Cardiac septum (tissue), 1 donor: ENCODE measurements at places on chromosomes 11 and 22. TPM values are rescaled to one million over a fixed set of nuclear protein-coding genes. Genes with fewer than 3 reads are reported as not detected.
A peak's percentile ranks its signal among the peaks of the same experiment; 100 is the strongest.

DNA sequence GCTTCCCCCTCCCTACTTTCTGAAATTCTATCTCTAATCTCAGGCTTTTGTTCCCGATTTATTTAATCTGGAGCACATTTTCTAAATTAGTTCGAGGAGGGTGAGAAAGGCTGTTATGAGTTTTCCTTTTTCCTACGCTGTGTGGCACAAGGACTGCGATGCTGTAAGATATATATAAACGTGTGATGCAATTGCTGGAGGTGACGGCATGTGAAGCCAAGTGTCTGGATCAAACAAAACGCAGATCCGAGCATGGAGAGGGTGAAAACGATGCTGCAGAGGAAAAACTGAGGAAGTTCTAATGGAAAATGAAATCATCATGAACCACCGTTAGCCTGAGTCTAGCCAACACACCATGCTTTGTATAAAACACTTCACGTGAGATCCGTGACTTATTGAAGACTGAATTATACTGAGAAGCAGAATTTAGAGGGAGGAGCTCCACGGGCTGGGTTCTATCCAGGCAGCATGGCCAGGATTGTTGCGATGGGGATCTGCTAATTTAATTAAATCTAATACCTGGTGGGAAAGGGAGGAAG, 4.4 kb downstream of the PKNOX2 start:
- no peak for DNase-seq

DNA sequence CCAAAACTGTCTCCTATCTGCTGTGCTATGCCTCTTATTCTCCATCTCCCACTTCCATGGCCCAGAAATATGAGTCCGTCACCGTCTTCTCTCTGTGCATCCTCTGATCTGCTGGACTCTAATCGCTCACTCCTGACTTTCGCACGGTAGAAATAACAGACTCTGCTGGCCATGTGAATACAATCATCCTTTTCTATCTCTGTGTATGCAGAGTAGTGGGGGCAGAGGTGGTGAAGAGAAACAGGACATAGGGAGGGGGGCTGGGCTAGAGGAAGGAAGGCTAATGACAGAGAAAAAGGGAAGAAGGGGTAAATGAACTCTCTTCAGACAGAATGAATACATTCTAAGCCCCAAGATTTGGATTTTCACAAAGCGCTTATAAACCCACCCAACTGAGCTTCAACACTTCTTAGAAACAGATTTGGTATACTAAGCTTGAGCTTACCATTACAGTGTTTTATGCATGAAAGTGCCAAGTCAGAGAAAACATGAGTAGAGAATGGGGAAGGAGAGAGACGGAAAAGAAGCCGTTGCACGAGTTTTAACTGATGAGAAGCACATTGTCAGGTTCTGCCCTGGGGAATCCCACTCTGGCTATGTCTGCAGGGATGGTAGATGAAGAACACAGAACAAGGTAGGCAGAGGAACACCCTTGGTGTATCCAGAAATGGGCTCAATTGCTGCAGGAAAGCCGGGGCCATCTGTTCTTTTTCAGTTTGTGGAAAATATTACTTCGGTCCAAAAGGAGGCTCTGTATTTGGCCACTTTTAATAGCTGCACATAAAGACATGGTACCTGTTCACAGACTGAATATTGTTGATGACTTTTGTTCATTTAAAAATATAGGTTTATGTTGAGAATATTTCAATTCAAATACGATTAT, 324.7 kb downstream of the ETS1 start:
- no peak for DNase-seq

GRCh38 chr11:65663639-65664200, 1.0 kb upstream of the RELA start:
- peak; percentile 87 for DNase-seq

- DNase-seq, result no peak
Measured at GRCh38 chr11:26761361-26761809, 39.5 kb upstream of the SLC5A12 start.

DNA sequence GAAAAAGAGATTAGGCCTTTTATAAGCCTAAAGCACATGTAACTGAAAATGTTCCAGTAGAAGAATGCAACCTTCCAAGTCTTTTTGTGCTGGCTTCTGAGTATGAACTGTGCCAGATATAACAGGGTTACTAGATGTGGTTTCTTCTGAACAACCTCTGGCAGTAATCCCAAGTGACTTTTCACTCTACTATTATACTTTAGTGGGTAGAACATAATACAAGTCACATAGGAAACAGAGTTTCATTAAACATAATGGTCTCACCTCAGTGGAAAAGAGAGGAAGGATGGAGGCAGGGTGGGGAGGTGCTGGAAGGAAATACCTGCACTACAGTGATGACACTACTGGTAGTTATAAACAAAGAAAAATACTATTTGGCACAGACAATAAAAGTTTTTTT, 81.3 kb downstream of the PHF21A start:
- no peak for DNase-seq

DNA sequence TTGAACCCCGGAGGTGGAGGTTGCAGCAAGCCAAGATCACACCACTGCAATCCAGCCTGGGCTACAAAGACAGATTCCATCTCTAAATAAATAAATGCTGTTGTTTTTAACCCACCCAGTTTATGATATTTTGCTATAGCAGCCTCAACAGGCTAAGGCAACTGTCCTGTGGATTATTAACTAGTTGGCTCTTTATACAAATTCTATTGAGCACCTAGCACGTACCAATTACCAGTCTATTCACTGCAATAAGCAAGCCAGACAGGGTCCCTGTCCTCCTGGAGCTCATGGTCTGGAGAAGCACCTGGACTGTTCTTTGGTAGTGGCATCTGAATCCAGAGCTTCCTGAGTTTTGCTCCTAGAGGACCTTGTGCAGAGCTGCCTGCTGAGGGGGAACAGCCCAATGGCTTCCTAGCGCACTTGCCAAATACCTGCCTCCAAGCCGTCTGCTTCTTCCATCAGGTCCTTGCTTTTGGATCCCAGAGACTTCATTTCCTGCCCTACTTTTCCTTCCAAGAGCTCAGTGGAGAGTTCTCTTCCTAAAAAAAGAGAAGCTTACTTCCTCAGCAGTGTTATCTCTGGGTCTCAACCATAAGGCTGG, 49.9 kb upstream of the MICAL2 start:
- DNase-seq, result no peak

The BRMS1 gene
- 14.6 TPM for total RNA-seq

DNA sequence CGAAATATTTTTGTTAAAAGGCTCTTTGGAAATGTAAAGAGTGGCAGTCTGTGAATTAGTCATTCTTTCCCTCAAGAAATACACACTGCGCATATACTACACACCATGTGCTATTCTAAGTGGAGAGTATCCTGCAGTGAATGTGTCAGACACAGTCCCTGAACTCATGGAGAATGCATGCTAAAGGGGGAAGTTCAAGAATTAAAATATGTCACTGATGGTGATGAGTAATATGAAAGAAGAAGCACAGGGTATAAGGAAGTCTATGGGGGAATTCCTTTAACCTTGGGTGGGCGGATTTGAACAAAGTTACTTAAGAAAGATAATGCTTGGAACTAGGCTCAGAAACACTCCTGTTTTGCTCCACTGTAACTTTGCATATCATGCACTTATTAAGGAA, 153.0 kb downstream of the LRRC4C start:
- no peak for DNase-seq

DNA sequence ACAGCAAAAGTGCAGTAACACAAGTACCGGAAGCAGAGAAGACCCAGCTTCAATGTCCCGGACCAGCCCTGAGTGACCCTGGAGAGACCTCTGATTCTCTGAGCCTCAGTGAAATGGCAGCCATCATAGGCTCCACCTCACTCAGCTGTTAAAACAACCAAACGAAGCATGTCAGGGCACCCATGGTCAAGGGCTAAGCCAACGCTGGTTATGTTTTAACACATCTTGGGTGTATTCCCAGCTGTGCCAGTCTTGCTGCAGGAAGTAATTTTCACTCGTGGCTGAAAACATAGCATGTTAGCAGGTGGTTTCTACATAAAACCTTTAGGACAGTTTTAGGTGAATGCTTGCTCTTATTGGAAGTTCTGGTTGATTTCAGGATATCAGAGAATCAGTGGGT, 30.9 kb downstream of the LMO2 start:
- DNase-seq, result no peak

DNA sequence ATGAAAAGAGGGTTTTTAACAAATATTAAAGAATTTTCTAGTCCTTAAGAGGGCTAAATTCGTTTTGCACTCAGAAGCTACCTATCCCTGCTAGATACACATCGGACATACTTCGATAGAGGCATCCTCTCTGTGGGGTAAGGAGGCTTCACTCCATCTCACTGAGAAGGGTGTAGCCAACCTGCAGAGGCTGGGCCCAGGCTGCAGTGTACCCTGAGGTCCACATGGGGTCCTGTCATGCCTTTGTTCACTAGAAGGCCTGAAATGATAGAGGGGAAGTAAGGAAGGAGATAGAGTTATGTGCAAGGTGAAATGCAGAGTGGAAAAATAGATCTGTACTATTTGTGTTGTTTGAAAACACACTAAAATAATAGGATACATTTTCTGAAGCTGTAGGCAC, 45.6 kb downstream of the IGSF9B start:
- DNase-seq, result no peak

The MPZL3 gene
- 3.8 TPM for total RNA-seq

The NOX4 gene
- 9.4 TPM for total RNA-seq

DNA sequence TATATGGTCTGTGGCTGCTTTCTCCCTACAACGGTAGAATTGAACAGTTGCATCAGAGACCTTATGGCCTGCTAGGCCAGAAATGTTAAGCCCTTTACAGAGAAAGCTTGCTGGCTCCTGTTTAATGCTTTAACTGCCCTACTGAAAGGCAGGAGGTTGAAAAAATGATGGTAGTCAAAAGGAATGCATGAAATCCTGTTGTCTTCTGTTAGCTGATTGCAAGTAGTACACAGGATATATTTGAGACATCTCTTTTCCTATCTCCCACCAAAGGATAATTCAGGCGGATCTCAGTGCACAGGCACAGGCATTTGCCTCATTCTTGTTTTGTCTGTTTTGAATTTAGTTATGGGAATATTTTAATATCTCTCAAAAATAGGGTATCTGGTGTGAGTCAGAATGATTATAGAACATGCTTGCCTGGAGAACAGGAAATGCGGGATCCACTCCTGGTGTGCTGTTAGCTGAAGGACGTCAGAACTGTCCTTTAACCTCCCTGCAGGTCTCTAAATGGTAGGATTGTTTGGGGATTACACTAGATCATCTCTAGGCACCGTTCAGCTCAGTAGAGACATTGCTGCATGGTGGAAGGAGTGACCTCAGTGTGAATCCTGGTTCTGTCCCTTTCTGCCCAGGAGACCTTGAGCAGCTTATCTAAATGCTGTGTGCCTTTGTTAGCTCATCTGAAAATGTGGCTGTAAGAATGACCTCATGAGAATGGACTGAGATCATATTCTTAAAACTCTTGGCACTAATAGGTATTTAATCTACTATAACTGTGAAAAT, 49.5 kb downstream of the PACS1 start:
- no peak for DNase-seq

The GP1BB gene
- total RNA-seq, result 5.5 TPM

DNA sequence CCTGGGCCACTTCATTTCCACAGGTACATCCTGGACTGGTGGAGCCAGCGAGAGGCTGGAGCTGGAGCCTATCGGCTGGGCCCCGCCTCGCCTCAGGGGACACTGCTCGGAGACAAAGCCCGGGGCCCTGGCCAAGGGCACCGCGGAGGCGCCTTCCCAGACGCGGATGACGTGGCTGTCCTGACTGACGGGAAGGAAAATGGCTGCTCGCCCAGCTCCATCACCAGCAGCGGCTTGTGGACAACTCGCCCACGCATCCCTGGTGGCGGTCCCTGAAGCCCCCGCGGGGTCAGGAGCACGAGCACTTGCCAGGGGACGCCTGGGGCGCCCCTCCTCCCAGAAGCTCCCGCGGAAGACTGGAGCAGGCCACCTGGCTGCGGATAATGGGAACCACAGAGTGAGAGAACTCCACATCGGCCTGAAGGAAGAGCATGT, 49.6 kb downstream of the CECR2 start:
- DNase-seq, result peak; percentile 78

The ENTHD1 gene
- total RNA-seq, result not detected

The KRTAP5-7 gene
- total RNA-seq, result not detected

The DDTL gene
- total RNA-seq, result 3.5 TPM

DNA sequence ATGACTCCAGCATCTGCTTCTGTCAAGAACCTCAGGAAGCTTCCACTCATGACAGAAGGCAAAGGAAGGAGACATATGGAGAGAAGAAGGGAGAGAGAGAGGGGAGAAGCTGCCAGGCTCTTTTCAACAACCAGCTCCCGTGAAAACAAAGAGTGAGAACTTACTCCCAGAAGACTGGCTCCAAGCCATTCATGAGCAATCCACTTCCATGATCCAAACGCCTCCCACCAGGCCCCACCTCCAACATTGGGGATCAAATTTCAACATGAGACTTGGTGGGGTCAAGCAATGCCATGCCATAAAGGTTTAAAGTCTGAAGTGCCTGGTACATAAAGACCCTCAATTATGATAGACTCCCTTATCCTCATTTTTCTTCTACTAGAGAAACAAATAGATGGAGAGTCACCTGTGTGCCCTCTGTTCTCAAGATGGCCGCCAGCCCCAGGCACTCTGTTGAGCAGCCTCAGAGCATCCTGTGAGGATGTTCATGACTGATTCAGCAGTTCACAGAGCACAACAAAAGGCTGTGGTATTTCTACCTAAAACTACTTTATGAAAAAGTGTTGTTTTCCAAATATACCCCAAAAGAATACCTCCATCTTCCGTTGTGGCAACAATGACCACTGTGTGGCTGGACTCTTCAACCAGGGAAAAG, 69.0 kb upstream of the CRTAM start:
- DNase-seq, result no peak

GRCh38 chr11:124876818-124877630, 11.8 kb downstream of the ROBO3 start:
- no peak for DNase-seq

DNA sequence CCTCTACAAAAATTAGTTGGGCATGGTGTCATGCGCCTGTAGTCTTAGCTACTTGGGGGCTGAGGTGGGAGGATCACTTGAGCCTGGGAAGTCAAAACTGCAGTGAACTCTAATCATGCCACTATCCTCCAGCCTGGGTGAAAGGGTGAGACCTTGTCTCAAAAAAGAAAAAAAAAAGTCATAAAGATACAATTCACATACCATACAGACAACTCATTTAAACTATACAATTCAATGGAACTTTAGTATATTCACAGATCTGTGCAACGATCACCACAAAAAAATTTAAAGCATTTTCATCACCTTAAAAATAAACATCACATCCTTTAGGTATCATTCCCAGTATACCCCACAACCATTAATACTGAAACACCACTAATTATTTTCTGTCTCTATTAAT, 201.2 kb downstream of the PGR start:
- no peak for DNase-seq

DNA sequence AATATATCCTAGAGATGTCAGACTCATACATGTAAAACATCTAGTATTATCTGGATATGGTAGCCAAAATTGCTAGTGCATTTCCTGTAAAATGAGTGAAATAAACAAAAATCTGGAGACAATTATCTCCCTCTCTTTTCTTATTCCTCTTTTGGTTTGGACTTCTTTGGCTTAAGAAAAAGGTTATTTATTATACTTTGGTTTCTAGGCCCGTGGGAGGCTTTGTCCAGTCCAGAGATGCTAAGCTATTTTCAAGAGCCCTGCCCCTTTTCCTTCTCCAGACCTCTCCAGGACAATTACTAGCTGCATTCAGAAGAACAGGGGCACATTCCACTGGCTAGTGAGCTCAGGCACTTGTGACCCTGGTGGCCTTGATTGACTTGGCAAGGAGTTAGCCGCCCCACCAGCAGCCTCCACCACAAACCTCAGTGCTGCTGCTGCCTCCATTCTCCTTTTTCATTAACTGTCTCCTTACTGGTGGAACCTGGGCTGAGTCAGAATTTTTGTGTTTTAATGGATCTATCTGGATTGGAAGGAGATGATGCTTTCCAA, 747.3 kb upstream of the TENM4 start:
- DNase-seq, result no peak

GRCh38 chr22:32958001-32958400, 100.2 kb downstream of the SYN3 start:
- no peak for DNase-seq

The DDI1 gene
- total RNA-seq, result not detected
